ENCODE measurements at places on chromosomes 5 and 9.

- no peak for DNase-seq
Observed at GRCh38 chr5:159825551-159826051, 90.7 kb upstream of the ADRA1B start.

DNA sequence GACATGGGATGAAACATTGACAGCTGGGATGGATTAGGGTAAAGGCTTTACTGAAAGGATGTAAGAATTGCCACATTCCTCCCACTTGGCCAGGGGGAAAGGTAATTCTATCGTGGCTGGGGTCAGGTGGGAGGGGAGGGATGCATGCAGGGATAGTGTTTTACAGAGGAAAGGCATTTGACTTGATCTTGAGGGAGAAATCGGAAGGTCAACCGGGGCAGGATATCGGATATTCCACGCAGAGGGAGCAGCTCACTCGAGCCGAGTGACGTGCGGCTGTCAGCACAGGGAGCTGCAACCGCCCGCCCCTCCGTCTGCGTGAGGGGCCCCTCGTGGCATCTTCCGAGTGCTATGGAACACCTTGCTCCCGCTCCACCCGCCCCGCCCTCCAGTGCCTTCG, 63.4 kb upstream of the ADAMTS2 start:
- DNase-seq = no peak

GRCh38 chr5:73793911-73794310, 167.9 kb downstream of the ARHGEF28 start:
- DNase-seq = no peak

DNA sequence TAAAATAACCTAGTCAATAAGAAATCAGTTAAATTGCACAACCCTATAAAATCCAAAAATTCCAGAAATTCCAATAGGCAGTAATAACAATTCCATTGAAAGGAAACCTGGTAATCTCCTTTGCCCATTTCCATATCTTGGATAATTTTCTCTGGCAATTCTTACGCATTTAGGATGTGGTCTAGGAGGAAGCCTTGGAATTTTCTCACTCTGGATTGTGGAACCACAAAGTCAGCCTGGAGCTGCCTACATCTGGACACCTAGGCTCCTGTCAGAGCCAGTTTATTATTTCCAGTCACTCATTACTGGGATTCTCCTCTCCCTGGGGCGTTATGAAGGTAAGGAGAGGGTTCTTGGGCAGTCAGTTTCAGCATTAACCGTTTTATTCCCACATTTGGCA, 40.3 kb upstream of the GNE start:
- DNase-seq = no peak

DNA sequence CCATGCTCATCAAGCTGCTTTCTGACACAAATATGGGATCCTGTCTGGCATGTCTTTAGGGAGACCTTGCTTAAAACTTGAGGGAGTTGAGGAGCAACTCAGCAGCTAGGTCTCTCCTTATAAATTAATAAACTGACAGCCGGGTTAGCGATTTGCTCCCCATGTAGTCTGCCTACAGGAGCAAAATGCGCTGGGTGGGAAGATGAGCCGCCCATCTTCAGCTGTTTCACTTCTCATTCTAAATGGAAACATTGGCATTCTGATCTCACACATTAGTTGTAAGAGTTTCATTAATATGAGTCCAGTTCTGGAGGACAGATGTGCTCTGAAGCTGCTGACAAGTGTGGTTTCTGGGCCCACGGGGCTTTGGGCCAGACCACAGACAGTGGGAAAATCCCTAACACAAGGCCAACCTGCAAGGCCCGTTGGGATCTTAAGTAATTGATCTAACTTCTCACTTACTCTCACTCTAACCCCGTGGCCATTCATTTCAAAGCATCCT, 197.0 kb downstream of the MCTP1 start:
- no peak for DNase-seq

DNA sequence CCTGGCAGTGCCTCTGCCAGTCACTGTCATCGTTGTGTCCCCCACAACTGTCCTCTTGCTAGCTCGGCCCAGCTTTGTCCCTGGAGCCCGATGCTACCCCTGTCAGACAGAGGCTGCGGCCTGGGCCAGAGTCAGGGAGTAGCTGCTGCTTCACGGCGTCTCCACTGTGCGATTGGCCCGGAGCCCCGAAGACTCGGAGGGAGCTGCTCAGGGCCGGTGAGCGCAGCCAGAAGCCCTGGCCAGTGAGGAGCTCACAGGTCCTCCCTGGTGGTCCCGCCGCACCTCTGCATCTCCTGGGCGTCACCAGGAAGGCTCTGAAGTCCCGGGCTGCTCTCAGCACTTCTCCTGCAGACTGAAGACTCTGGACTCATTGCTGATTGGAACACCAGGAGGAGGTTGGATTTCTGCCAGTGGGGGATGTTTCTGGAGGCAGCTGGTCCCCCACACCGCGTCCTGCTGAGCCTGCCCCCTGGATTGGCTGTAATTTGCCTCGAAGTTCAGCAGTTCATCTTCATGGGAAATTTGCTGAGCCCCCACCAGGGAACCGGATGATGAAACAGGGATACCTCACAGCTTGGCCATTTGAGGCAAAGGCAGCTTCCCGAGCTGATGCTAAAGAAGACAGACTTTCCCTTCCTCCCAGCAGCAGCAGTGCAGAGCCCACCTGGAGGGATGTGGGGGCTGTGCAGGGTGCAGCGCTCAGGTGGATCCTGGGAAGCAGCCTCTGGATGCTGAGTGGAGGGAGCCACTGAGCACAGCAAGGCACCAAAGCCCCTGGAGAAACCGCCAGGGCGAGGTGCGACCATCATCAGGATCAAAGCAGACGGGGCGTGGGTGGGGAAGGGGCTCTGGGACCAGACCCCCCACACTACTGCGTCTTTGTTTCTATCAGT, 45.6 kb downstream of the USP20 start:
- no peak for DNase-seq

- no peak for DNase-seq
Observed at GRCh38 chr9:131666774-131667173, 73.1 kb downstream of the RAPGEF1 start.

DNA sequence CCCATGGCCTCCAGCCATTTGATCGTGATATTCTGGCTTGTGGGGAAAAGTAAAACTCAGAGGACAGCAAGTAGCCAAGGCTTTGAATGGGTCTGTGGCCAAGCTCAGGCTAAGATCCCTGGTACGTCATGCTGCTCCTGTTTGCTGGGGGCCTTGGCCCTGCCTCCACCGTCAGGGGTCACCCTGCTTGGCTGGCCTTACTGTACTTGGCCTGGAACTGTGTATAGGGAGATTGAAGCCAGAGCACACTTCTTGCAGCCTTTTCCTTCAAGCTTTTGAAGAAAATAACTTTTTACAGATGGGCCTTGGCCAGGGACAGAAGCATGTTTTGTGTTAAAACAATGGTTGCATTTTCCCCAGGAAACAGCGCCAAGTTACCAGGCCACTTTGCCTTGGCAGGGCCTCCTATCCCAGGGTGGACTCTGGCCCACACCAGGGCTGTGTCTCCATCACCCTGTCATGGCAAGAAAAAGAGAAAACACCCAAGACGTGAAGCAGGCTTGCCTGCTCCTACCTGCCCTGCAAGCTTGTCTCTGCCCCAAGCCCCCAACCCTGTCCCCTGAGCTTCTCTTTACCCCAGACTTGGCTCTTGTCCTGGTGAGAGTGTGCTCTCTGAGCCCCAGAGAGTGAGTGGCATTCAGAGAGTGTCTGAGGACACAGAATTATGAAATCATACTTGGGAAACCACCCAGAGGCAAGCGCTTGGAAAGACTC, 286.9 kb downstream of the GADD45G start:
- DNase-seq = no peak

- no peak for DNase-seq
Observed at GRCh38 chr5:144422018-144422727, 251.5 kb downstream of the KCTD16 start.

Data from AG04449 (cell line).